ENCODE measurements at places on chromosomes 2 and 18.

GRCh38 chr2:209138079-209138478 lies 285.8 kb upstream of the MAP2 start:
- no peak for DNase-seq

GRCh38 chr2:231900972-231901371 lies 25.2 kb downstream of the NPPC start:
- no peak for DNase-seq

- no peak for DNase-seq
Observed at GRCh38 chr2:40886655-40887054, 434.8 kb upstream of the SLC8A1 start.

GRCh38 chr2:10296142-10296541 lies 6.6 kb upstream of the HPCAL1 start:
- DNase-seq: no peak

Data from stimulated activated CD8-positive, alpha-beta memory T cell treated with anti-CD3 and anti-CD28 coated beads, Interleukin-7, amount 100 ng/mL, for 4 hours (primary cell).